Fibroblast of skin of right quadriceps (primary cell): ENCODE measurements at places on chromosomes 16 and 17.
A peak's percentile ranks its signal among the peaks of the same experiment; 100 is the strongest.

DNA sequence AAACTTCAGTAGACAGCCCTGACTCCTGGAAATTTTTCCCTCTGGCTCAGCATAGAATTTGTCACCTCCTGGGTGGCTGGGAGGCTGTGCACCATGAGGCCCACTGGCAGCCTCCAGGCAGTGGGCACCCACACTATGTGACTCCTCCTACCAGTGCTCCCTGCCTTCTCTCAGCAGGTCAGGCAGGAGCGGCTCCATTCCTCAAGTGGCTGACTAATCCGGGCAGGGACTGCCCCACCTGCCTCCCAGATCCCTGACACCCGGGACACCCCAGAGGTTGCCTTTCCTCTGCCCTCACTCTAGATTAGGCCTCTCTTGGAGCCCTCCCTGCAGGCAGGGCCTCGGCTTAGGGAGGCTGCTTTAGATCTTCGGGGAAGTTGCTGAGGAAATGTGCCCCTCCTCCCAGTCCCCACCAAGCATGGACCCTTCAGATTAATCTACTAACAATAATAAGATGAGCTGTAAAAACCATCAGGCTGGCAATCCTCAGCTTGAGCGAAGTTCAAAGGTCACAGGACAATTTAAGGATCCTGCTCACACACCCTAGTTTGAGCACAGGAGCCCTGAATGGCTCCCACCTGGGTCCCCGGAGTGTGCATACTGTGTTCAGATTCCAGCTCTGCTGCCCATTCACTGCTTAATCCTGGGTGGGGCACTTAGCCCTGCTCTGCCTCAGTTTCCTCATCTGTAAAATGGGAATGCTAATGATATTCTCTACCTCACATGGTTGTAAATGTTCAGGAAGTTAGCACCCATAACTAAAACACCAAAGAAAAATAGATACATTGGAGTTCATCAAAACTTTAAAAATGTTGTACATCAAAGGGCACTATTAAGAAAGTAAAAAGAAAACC lies 10.0 kb upstream of the MYCBPAP start:
- DNase-seq = no peak

GRCh38 chr17:68697850-68698361 lies 96.7 kb upstream of the FAM20A start:
- peak; percentile 80 for DNase-seq

GRCh38 chr16:30760577-30761426 lies 1.1 kb downstream of the CFAP119 start:
- no peak for DNase-seq

GRCh38 chr16:84631886-84632285 lies 14.0 kb upstream of the COTL1 start:
- DNase-seq = no peak

- DNase-seq = no peak
Observed at GRCh38 chr17:39104046-39104445, 47.4 kb downstream of the PLXDC1 start.

- no peak for DNase-seq
Observed at GRCh38 chr17:68228817-68229570, 18.8 kb upstream of the AMZ2 start.

DNA sequence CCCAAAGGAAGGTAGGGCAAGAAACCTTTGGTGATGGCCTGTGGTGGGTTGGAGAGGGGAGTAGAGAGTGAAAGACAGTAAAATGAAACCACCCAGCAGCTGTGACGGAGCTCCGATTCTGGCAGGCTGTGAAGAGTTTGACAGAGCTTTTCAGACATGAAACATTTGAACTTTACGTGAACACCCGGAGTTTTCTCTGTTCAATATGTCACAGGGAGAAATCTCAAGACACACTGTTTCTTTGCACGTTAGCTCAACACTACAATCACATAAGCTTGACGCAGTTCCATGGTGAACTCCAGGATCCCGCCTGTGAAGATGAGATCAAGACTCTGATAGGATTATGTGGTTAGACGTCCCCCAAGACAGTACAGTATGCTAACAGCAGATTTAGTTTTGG lies 79.6 kb upstream of the CDH11 start:
- peak; percentile 71 for DNase-seq

DNA sequence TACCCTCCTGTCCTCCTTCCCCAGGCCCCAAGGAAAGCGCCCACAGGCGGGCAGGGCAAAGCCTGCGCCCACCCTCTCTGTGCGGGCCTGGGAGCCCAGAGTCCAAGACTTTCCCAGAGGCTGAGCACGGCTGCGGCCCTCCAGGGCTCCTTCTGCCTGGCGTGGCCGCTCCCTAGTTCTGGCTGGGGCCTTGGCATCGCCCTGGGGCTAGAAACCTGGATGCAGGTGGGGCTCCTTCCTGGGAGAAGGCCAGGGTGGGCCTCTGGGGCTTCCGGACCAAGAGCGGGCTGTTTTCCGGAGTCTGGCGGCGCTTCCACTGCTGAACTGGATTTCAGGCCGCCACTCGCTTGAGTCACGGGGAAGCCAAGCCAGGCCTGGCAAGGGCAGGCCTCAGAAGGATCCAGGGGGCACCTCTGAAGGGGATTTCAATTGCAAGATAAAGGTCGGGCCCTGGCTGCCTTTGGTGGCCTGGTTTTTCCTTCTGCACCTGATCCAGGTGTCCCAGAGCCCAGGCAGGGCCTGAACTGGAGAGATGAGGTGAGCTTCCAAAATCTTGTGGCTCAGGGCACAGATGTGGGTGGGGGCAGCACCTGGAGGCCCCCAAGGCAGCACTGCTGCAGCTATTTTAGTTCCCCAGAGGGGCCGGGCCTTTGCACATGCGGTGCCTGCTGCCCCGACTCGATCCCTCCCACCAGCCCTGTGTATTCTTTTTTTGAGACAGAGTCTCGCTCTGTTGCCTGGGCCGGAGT lies 227.4 kb downstream of the MRTFB start:
- DNase-seq = no peak

DNA sequence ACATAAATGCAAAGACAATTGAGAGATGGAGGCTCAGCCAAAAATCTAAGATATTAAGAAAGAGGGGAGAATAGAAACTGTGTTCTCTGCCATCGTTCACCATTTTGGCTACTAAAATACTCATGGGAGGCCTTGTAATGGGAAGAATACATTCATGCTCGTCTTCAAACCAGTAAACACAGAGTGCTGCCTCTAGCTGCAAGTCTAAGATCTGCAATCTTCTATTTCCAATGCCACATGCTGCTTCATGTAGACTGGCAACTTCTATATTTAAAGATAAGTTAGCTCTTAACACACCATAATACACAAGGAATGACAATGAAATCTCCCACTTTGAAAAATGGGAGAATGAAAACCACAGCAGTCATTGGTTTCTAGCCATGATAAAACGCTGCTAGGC lies 387.3 kb downstream of the HS3ST3B1 start:
- DNase-seq = no peak

- no peak for DNase-seq
Observed at GRCh38 chr17:40577611-40578065, 12.4 kb upstream of the CCR7 start.

DNA sequence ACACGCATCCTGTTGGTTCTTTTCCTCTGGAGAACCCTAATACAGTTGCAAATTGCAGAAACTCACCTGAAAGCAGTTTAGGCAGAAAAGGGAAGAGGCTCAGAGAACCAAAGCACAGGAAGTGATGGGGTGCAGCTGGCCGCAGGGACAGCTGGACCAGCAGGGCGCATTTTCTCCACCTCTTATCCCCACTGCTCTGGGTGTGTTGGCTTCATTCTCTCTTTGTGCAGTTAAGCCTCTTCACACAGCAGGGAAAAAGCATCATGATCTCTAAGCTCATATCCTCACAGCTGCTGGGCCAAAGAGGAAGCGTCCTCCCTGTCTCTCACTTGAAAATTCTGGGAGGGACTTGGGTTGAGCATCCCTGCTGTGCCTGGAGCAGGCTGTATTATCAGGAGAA lies 20.0 kb upstream of the LRRC75A start:
- no peak for DNase-seq

GRCh38 chr16:4893103-4893862 lies 43.7 kb downstream of the PPL start:
- no peak for DNase-seq

DNA sequence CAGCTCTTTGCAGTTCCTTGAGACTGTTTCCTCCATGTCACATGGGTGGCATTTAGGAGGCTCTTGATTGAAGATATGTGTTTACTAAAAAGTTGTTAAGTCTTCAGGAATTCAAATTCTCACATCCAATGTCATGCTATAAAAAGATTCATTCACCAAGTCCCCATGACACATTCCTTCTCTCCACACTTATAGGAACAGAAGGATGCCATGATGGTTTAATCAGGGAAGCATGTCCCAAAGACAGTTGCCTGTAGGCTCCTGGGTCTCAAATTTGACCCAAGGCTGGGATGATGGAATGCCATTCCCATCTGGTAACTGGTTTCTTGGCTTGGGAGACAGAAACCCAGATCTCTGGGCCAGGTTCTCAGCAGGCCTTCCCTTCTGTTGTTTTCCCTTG lies 140.6 kb upstream of the SOX9 start:
- no peak for DNase-seq

- peak; percentile 16 for DNase-seq
Observed at GRCh38 chr17:56918916-56919315, 5.1 kb upstream of the TRIM25 start.

GRCh38 chr17:10523064-10523463 lies 4.7 kb upstream of the MYH1 start:
- DNase-seq = no peak

DNA sequence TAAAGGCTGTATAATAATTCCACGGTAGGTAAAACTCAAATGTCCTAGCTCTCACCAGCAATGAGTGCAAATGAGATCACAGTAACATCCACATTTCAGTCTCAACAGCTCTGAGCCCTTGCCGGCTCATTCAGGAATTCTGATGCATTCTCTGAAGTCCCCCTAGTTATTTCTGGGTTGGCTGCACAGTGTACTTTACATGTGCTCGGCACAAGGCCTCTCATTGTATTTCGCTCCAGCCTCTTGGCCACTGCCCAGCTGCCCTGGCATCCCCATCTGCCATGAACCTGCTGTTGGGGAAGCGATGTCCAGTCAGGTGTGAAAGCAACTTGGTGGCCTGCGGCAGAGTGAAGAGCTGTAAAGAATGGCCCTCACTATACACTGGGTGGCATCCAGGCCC lies 14.3 kb downstream of the PRCD start:
- DNase-seq = no peak

- no peak for DNase-seq
Observed at GRCh38 chr17:27360507-27360906, 66.6 kb downstream of the WSB1 start.

DNA sequence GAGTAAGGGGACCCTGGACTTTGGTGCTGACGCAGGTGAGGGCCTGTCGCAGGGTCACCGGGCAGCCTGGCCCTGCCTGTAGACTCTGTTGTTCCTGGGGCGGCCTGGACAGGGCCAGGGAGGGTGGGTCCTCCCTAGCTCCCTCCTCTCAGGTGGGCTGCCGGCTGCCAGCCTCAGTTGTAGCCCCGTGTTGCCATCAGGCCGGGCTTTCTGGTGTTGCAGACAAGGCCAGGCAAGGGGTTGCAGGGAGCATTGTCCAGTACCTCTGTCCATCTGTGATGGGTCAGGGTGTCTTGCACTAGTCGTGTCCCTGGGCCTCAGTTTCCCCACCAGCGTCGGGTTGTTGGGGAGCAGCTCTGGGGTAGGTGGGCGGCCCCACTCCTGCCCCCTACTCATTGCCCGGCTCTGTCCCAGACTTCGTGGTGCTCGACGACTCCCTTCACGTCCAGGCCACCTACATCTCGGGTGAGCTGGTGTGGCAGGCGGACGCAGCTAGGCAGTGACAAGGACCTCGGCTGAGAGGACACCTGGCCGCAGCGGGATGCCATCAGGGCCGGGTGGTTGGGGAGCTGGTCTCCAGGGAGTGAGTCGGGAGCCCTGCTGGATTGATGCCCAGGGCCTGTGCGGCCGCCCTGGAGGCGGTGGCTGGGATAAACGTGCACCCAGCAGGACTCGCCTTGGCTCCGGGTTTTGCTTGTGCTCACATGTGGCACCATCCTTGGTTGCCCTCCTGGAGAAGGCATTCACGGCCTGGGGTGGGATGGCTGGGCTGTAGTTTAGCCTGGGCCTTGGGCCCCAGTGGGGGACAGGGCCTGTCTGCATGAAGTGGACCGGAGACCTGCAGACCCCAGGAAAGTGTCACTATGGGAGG lies 1.9 kb downstream of the CEMP1 start:
- no peak for DNase-seq
